ENCODE measurements at places on chromosomes 4 and X. TPM values are rescaled to one million over a fixed set of nuclear protein-coding genes. Genes with fewer than 3 reads are reported as not detected.

DNA sequence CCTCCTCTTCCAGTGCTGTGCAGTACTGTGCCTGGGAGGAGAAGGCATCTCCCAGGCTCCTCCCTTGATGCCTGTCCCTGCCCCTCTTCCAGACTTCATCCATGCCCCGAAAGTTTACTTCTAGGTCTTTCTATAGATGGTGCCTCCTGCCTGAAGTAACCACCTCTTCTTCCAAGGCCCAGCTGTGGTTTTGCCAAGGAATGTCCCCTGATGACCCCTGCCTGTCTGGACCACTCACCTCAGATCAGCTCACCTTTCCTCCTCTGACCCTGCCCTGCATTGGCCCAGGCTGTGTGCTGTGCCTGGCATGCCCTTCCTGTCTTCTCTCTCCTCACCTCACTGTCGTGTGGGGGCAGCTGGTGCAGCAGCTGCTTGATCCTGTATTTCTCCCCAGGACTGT, 6.8 kb downstream of the PRICKLE3 start:
- DNase-seq = no peak
- H3K4me1 ChIP-seq = no peaks in the 10 kb centered on the region
- no peak overlapping the region for H3K27ac ChIP-seq
- no peaks in the 10 kb centered on the region for H3K27me3 ChIP-seq

- DNase-seq = no peak
- H3K36me3 ChIP-seq = no peaks in the 10 kb centered on the region
- H3K4me1 ChIP-seq = peaks cover 21% of the 10 kb centered on the region
- H3K27me3 ChIP-seq = no peaks in the 10 kb centered on the region
Observed at GRCh38 chr4:186701788-186702187, 21.9 kb downstream of the FAT1 start.

DNA sequence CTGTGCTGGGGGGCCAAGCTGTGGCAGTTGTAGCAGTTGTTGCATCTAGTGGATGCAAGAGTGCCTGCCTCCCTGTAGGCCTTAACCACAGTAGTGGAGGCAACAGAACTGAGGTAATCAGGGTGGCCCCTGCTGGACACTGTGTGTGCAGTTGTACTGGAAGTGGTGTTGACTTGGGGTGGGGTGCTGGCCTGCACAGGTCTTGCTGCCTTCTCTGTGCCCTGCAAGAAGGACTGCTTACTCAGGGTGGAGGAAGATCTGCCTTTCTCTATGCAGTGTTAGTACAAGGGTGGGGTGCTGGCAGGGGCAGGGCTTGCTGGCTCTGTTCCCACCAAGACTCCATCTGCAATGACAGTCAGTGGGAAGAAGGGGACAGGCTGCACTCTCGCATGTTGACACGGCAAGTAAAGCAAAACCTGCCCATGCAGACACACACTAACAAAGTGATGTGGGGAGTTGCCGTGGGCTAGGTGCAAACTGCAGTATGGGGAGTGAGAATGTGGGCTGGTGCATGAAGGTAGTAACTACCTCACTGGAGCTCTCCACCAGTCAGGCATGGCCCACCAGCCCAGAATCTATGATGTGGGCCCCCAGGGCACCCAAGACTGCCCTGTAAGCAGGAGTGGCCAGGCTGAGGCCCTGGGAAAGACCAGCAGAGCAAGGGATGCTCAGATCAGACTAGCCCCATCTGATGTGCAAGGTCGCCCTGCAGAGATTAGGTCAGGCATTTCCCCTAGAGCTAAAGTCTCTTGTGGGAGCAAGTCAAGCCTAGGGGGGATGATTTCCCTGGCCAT, 594.9 kb downstream of the TECRL start:
- H3K4me1 ChIP-seq = no peaks in the 10 kb centered on the region
- H3K27me3 ChIP-seq = no peaks in the 10 kb centered on the region
- DNase-seq = no peak
- no peaks in the 10 kb centered on the region for H3K36me3 ChIP-seq
- no peak overlapping the region for H3K4me3 ChIP-seq
- no peak overlapping the region for H3K27ac ChIP-seq

- peak overlapping the region; percentile 66 for H3K27ac ChIP-seq
- no peaks in the 10 kb centered on the region for H3K27me3 ChIP-seq
- peaks cover 25% of the 10 kb centered on the region for H3K4me1 ChIP-seq
- H3K36me3 ChIP-seq = no peaks in the 10 kb centered on the region
Observed at GRCh38 chr4:81380437-81380836, 91.3 kb downstream of the RASGEF1B start.

DNA sequence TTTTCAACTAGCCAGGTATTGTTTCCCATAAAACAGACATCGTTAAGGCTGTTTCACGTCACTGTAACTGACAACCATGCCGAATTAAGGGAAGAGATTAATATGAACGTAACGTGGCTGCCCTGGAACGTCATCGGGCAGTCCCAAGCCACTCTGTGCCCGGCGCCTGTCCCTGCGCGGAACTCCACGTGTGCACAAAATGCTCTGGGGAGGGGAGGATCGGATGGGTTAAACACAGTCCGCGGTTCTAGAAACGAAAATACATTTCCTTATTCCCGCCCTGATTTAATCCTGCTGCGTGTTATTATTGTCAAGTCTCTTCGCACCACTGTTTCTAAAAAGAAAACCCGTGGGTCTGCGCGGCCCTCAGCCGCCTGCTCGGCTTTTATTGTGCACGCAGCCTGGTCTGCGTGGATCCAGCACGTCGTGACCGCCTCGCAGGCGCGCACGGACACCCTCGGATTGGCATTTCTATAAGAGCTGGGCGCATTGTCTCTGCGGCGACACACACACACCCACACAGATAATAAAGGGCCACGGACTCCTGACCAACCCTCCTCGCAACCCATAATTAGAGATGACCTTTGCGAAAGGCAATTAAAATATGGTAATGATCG, 69.6 kb upstream of the BCOR start:
- H3K27me3 ChIP-seq = peaks cover 25% of the 10 kb centered on the region
- H3K36me3 ChIP-seq = no peaks in the 10 kb centered on the region
- H3K4me1 ChIP-seq = peaks cover 55% of the 10 kb centered on the region
- DNase-seq = no peak
- H3K27ac ChIP-seq = no peak overlapping the region

- H3K4me1 ChIP-seq = no peaks in the 10 kb centered on the region
- H3K27me3 ChIP-seq = no peaks in the 10 kb centered on the region
- no peak for DNase-seq
- no peak overlapping the region for H3K27ac ChIP-seq
- no peak overlapping the region for H3K4me3 ChIP-seq
Observed at GRCh38 chrX:125089761-125090445, 229.8 kb upstream of the TEX13C start.

- no peak overlapping the region for H3K27ac ChIP-seq
- no peaks in the 10 kb centered on the region for H3K4me1 ChIP-seq
- H3K27me3 ChIP-seq = no peaks in the 10 kb centered on the region
- no peaks in the 10 kb centered on the region for H3K36me3 ChIP-seq
Observed at GRCh38 chr4:84952004-84952403, 14.5 kb downstream of the WDFY3 start.

DNA sequence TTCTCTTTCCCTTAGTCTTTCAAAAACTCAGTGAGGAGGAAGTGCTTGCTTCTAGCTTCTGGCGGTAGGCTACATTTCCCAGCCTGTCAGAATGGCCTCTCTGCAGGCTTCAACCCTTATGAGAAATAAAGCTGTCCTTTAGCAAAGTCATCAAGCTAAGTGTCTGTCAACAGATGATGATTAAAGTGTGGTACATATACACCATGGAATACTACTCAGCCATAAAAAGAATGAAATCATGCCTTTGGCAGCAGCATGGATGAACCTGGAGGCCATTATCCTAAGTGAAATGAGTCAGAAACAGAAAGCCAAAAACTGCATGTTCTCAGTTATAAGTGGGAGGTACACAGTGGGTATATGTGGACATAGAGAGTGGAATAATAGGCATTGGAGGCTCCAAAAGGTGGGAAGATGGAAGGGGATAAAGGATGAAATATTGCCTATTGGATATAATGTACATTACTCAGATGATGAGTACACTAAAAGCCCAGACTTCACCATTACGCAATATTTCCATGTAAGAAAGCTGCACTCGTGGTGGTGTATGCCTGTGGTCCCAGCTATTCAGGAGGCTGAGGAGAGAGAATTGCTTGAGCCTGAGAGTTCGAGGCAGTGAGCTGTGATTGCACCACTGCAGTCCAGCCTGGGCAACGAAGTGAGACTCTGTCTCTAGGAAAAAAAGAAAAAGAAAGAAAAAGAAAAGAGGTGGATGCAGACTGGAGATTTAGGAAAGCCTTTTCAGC, 7.9 kb downstream of the TRIM2 start:
- H3K4me3 ChIP-seq = no peak overlapping the region
- H3K27me3 ChIP-seq = no peaks in the 10 kb centered on the region
- peak overlapping the region; percentile 48 for H3K27ac ChIP-seq
- H3K36me3 ChIP-seq = no peaks in the 10 kb centered on the region
- peak; percentile 44 for DNase-seq

DNA sequence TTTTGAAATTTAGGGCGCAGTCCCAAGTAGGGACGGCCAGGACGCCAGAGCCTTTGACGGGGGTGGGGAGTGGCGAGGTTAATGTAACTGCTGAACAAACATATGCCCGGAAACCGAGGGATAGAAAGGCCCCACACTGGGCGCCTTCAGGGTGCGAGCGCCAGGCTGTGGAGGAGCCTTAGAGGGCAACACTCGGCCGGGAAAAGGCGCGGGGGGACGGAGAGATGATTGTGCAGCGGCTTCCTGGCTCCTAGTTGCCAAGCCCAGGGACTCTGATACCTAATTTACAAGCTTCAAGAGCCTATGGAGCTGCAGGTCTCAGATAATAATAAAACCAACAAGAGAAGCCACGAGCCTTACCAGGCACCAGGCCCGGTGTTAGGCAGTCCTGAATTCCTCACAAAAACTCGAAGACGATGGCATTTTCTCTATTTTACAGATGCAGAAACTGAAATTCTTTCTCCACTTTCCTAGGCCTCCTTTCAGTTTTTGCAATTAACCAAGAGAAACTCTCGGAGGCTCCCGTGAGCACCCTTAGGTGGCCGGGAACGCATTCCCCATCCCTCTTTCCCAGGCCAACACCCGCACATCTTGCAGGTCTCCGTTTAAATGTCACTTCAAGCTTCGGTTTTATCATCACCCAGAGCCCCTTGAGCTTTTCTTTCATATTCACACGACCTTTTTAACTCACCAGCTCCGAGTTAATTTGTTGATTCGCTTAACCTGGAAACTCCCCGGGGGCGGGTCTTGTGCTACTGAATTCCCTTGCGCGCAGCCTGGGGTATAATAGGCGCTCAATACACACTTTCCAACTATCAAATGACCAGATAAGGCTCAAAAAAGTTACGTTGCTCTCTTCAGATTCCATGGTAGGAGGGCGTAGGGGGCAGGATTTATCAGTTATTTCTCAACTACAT, 6.4 kb upstream of the GSX2 start:
- H3K36me3 ChIP-seq = no peaks in the 10 kb centered on the region
- H3K4me3 ChIP-seq = no peak overlapping the region
- H3K27me3 ChIP-seq = peaks cover 71% of the 10 kb centered on the region
- H3K4me1 ChIP-seq = peaks cover 10% of the 10 kb centered on the region
- no peak for DNase-seq

DNA sequence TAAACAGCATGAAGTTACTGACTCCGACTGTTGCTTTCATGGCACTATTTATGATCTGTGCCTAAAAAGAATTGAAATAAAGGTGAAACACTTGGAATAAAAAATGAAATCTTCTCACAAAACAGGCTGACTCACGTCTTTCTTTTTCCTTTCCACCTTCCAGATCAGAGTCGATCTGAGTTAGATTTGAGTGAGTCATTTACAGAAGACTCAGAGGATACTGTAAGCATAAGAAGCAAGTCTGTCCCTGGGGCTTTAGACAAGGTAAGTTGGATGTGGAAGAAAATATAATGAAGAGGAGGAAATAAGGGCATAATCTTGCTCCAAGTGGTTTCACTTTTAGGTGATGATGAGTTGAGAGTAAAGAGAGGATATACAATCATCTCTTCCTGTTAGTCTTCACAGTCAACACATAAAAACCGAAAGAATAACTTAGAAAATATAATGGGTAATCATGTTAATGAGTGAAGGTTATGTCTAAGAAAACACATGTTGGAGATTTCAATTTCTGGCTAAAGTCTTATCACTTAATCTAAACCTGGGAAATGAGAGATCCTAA, 89.7 kb downstream of the SYTL5 start:
- H3K27me3 ChIP-seq = no peaks in the 10 kb centered on the region
- H3K4me1 ChIP-seq = no peaks in the 10 kb centered on the region
- H3K36me3 ChIP-seq = no peaks in the 10 kb centered on the region
- DNase-seq = no peak

DNA sequence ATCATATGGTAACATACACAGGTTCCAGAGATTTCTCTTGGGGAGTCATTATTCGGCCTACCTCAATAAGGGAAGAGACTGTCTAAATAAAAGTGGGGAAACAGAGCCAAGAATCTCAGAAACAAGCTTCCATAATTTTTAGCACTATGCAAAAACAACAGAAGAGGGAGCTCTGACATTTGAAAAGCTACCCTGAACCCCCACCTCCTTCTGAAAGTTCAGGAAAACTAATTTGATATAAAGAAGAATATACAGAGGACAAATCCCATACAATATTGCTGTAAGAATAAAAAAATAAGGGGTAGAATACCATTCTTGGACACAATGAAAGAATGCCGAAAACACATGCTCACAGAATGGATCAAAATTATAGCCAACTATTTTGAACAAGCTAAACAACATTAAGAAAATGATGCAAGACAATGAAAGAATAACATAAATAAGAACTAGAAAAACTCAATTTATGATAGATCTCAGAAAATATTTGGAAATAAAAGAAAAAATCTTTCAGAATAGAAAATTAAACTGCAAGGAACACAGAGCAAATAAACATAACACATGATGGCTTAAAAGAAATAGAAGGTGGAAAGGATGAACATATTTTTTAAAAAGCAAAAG, 14.4 kb upstream of the ZNF41 start:
- no peak for DNase-seq
- H3K36me3 ChIP-seq = no peaks in the 10 kb centered on the region

DNA sequence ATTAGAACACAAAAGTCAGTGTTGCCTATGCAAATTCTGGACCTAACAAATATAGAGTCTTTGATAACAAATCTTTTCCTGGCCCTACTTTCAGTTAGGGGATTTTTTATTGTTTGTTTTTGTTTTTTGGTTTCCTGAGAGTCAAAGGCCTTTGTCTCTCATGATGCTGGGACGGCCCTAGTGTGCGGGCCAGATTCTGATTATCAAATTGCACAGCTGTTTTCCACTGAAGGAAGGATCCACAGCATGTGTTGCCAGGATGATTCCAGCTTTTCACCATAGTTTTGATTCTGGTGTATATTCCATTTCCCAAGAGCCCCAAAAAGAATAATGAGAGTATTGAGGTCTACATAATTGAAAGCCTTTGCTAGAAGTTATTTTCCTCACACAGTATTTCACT, 248.2 kb downstream of the CAMK2D start:
- H3K36me3 ChIP-seq = no peaks in the 10 kb centered on the region
- no peaks in the 10 kb centered on the region for H3K27me3 ChIP-seq
- H3K4me3 ChIP-seq = no peak overlapping the region
- H3K27ac ChIP-seq = no peak overlapping the region
- H3K4me1 ChIP-seq = no peaks in the 10 kb centered on the region
- no peak for DNase-seq

GRCh38 chr4:123870216-123870876, 473.8 kb downstream of the SPRY1 start:
- no peaks in the 10 kb centered on the region for H3K36me3 ChIP-seq
- H3K27ac ChIP-seq = no peak overlapping the region
- no peak for DNase-seq
- H3K27me3 ChIP-seq = no peaks in the 10 kb centered on the region
- H3K4me3 ChIP-seq = no peak overlapping the region
- peaks cover 8% of the 10 kb centered on the region for H3K4me1 ChIP-seq

Gene IDUA
- 13.1 TPM for total RNA-seq

Gene MTMR1
- 18.0 TPM for total RNA-seq

Gene IL2
- total RNA-seq = not detected

Gene RNF128
- 95.0 TPM for total RNA-seq

Gene SMAD1
- 21.2 TPM for total RNA-seq

Gene USP17L13
- not detected for total RNA-seq

Gene OTUD4
- 20.6 TPM for total RNA-seq
